Stimulated activated CD8-positive, alpha-beta memory T cell treated with anti-CD3 and anti-CD28 coated beads, Interleukin-4, amount 100 ng/mL, for 4 hours (primary cell): ENCODE measurements at places on chromosomes 3 and 15.

DNA sequence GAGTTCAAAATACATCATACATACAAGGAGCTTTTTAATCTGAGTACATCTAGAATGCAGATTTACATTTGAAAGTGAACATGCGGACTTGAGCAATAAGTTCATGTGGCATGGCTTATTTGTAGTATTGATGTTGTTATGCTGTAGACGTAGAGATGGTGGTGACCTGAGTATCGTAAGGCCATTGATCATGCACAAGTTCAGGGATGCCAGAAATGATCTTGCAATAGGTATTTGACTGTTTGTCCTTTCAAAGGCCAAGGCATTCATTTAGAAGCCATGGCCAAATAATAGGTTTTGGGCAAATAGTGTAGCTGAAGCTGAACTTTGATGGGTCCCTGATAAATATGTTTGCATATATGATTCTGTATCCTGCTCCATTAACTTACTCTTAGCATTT lies 35.0 kb downstream of the ARNT2 start:
- no peak for DNase-seq

DNA sequence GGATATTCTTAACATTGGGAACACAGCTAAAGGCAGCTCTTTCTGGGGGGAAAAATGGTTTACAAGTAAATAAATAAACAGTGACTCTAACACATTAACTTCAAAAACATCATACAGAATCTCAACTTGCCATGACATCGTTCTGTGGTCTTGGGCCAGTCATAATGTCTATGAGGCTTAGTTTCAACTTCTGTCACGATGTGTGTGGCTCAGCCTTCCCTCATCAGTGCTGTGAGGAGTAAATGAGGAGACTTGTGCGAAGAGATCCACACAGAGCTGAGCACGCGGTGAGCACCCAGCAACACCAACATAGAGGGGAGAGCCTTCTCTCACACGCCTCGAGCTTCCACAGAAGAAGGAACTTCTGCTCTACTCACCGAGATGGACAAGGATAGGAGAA lies 49.0 kb downstream of the DZIP1L start:
- DNase-seq, result no peak

DNA sequence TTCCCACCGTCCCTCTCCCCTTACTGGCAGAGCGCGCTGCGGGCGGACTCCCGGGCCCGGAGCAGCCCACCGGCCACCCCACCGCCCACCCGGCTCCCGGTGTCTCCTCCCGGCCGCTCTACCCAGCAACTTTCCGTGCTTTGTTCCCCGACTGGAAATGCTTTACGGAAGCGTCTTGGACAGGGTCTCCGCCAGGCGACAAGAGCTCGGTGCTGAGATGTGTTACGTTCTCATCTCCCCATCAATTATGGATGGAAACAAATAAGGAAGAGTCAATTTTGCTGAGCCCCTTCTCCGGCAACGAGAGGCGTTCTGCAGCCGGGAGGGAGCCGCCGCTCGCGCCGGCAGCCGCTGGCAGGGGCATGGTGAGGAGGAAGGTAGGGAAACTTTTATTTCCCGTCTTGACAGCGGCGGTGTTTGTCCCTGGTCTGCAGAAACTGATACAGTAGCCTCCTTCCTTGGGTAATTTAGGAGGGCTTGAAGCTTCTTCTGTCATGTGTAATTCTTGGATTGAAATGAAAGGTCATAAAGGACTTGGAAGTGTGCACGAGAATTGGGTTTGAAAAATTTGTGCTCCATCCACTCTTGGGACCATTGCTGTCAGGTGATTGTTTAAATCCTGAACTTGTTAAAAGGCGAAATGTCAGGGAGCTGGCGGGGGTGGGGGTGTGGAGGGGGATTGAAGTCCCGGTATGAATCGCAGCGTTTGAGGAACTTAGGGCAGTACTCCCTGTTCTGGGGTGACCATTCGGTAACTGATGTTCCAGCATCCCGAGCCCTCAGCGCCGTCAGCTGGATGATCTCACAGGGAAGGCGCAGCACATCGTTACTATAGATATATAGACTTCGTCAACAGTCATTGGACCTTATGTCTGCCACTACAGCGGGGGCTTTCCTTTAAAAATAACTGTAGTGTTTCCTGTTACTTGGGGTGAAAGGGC lies 1.5 kb downstream of the SEMA6D start:
- DNase-seq, result no peak

GRCh38 chr3:189076449-189076848 lies 95.3 kb upstream of the TPRG1 start:
- DNase-seq, result no peak

GRCh38 chr3:179037351-179037750 lies 34.3 kb downstream of the ZMAT3 start:
- DNase-seq, result no peak

DNA sequence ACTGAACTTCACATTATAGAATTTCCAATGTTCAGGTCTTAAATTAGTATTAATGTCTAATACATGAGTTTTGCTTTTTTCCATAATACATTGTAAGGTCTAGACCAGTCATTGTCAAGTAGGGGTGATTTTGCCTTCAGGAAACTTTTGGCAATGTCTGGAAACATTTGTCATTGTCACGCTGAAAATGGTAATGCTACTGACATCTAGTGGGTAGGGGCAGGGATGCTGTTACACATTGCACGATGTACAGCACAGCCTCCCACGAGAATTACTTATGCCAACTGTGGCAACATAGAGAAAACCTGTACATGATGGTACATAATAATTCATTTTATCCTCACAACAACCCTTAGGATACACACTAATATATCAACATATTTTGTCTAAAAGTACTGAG lies 384.1 kb downstream of the CADM2 start:
- no peak for DNase-seq

- no peak for DNase-seq
These were observed 168.2 kb upstream of the KCNMB2 start for GRCh38 chr3:178367817-178368617.

- no peak for DNase-seq
These were observed 95.8 kb downstream of the ZPLD1 start for GRCh38 chr3:102530415-102531181.
